Transverse colon (tissue), 4 donors: ENCODE measurements at places on chromosomes 3 and 15. TPM values are rescaled to one million over a fixed set of nuclear protein-coding genes. Genes with fewer than 3 reads are reported as not detected.

DNA sequence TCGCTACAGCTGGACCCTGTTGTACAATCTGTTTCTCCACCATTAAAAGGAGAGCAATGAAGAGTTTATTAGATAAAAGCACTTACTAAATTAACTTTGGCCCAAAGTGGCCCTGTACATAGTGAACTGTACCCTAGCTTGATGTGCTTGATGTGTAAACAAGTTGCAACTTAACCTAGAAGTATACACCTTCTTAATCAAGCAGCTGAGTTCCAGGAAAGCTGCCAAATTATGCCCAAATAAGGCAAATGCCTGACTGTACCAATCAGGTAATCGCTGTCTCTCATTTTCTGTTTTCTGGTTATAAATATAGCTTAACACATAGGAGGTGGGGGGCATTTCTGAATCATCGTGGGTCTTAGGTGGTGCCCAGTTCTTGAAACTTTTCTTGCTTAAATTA, 704.8 kb upstream of the CBLB start:
- no peak overlapping the region for H3K4me3 ChIP-seq
- DNase-seq: no peak
- H3K27ac ChIP-seq: no peak overlapping the region

DNA sequence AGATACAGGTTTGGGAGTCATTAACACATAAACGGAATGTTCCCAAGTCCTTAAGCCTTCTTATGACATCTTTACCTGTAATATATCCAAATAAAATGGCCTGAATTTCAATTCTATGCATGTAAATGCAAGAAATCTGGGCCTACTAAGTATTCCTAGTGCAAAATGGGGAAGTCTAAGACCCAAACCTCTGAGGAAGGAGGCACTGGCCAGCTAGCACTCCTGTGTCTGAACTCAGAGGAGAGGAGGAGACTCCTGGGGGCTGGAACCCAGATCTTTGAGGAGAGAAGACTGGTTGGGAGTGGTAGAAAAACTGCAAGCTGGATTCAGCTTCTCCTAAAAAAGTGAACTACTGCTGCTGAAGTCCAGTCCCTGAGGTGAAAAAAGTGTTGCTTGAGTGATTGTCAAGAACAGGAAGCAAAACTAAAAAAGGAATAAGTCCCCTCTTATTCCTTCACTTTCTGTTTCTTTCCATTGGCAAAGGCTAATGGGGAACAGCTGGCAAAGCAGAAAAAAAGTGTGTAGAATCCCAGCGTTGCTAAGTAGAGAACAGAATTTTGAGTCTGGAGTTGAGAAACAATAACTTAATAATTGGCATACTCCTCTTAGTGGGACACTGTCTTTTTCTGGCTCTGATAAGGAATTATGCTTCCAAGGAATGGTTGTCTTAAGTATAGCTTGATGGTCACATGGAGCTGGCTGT, 54.8 kb upstream of the ATP2C1 start:
- no peak overlapping the region for H3K27ac ChIP-seq
- no peak for DNase-seq
- no peaks in the 10 kb centered on the region for H3K36me3 ChIP-seq
- no peaks in the 10 kb centered on the region for H3K27me3 ChIP-seq
- no peak overlapping the region for H3K4me3 ChIP-seq

- no peaks in the 10 kb centered on the region for H3K4me1 ChIP-seq
- peaks cover 45% of the 10 kb centered on the region for H3K36me3 ChIP-seq
- H3K27ac ChIP-seq: no peak overlapping the region
Measured at GRCh38 chr3:33128706-33129105, 14.9 kb downstream of the CRTAP start.

DNA sequence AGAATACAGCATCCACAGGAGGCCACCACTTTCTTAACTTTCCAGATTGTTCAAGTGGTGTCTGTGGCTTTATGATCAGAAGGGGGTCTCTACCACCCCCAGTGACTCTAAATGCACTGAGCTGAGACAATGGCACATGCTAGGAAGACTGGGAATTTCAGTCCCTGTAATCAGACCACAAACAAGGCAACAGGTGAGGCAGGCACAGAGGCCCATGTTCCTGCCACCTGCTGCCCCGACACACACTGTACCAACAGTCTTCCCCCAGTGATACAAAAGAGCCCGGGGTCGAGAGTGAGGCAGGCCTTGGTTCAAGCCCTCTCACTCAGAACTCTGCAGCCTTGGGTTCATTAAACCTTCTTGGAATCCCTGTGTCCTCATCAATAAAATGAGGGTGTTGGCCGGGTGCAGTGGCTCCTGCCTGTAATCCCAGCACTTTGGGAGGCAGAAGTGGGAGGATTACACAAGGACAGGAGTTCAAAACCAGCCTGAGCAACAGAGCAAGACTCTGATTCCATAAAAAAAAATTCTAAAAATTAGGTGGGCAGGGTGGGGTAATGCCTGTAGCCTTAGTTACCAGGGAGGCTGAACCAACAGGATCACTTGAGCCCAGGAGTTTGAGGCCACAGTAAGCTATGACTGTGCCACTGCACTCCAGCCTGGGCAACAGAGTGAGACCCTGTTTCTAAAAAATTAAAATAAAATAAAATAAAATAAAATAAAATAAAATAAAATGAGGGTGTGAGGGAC, 55.8 kb downstream of the ADCY5 start:
- H3K4me1 ChIP-seq: peaks cover 16% of the 10 kb centered on the region
- H3K36me3 ChIP-seq: no peaks in the 10 kb centered on the region
- no peak overlapping the region for H3K4me3 ChIP-seq
- no peak for DNase-seq
- no peaks in the 10 kb centered on the region for H3K27me3 ChIP-seq

GRCh38 chr3:37481982-37482381, 307.6 kb upstream of the LRRFIP2 start:
- no peak overlapping the region for H3K27ac ChIP-seq
- no peaks in the 10 kb centered on the region for H3K27me3 ChIP-seq
- DNase-seq: no peak
- no peaks in the 10 kb centered on the region for H3K36me3 ChIP-seq
- no peak overlapping the region for H3K4me3 ChIP-seq

DNA sequence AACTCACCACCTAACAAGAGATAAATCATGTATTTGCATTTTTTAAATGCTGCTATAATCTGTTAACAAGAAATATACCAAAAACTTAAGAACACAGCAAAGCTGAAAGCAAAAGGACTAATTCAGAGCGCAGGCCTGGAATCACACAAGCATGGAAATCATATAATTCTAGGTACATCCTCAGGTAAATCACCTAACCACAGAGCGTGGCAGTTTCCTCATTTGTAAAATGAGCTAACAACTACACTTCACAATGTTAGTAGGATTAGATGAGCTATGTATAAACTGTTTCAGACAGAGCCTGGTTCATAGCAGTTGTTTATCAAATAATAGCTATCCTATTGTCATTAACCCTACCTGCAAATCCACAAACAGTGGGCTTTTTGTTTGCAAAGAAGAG, 146.4 kb downstream of the ERC2 start:
- H3K4me3 ChIP-seq: no peak overlapping the region
- H3K27me3 ChIP-seq: no peaks in the 10 kb centered on the region
- DNase-seq: no peak

GRCh38 chr15:29114221-29115092, 155.2 kb downstream of the NSMCE3 start:
- H3K4me3 ChIP-seq: no peak overlapping the region
- DNase-seq: no peak
- peaks cover 8% of the 10 kb centered on the region for H3K27me3 ChIP-seq
- no peak overlapping the region for H3K27ac ChIP-seq

The C15orf61 gene
- 9.1 TPM for total RNA-seq

The HIGD2B gene
- not detected for total RNA-seq
